ENCODE measurements at places on chromosomes 2 and 18.

GRCh38 chr2:158663796-158664195 is 131.3 kb upstream of the DAPL1 start:
- DNase-seq: no peak

DNA sequence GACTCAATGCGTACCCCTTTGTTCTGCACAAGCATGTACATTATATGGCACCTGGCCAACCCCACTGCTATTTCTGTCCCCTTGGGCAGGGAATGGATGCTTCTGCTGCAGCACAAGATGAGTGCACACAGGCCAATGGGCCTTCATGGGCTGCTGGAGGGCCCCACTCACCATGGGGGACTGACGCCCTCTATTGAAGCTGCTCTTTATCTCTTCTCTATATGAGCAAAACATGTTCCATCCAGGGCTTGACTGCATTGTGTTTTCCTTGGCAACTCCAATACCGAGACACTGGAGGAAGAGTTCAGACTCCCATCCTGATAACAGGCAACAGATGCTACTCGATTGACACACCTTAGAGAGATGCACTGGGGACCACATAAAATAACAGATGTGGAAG is 251.6 kb upstream of the NCKAP5 start:
- DNase-seq: no peak

DNA sequence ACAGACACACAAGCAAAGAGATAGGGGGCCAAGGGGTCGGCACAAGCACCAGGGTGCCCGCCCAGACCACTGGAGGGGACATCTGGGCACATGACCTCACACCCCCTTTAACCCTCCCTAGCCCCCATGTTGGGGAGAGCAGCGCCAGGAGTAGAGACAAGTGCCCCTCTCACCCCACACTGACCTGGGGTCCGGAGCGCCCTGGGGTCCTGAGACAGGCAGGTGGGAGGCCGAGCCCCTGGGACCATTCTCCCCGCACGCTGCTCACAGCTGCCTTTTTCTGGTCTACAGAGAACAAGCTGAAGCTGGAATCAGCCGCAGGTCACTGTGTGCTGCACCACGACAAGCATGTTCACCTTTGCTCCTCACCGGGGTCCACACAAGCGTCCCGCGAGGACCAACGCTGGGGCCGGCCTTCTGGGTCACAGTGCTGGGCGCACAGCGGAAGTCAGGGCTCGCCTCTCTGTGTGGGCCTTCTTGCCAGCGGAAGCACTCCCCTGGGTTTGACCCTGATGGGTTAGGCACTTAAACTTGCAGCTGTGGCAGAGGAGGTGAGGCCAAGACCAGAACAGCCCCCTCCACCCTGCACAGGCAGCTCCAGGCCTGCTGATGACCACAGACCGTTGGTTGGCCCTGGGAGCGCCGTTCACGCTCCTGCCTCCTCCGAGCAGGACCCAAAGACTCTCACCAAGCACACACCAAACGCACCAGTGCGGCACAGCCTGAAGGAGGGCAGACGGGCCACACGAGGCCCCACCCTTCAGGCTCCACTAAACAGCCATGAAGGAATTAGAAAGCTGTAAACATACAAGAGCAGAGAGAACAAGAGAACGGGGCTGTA is 275.3 kb downstream of the EIPR1 start:
- no peak for DNase-seq

DNA sequence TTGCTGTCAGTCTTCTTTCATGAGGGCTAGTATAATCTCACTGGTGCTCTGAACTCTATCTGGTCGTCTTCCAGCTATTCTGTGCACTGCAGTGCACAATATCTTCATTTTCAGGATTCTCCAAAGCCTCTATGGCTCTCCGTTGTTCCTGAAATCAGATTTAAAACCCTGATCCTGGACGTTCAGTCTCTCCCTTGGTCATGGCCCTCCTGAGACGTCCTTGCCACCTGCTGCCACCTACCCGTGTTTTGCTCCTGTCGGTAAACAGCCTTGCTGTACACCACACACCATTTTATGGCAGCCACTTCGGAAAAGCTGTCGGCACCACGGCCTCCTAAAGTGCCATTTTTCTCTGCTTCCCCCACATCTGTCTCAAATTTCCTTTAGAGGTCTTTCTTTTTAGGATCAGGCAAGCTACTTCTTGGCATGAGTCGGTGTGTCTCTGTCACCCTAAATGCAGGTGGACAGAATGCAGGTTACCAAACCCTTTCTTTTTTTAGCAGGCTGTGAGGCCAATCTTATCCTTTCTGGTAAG is 170.0 kb downstream of the HRH4 start:
- no peak for DNase-seq

- DNase-seq: no peak
Measured at GRCh38 chr2:146388757-146389156, 1456.1 kb upstream of the ACVR2A start.

- no peak for DNase-seq
Measured at GRCh38 chr2:151840216-151841046, 12.2 kb upstream of the ARL5A start.

DNA sequence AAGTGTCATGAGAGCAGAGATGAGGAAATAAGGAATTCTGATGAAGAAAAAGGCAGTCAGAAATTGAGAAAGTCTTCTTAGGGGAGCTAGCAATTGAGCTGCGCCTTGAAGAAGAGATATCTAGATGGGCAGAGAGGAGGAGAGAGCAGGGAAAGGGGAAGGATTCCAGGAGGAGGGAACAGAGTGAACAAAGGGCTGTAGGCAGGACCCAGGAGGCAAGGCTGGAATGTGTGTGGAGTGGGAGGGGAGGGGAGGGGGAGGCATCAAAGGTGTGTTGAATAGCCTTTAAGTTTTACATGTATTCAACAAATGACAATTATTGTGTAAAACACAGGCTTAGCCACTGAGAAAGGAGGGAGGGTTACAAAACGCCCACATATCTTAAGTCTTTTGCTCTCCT is 164.5 kb downstream of the TDRD15 start:
- no peak for DNase-seq

GRCh38 chr2:220767591-220768255 is 804.4 kb downstream of the EPHA4 start:
- DNase-seq: no peak

DNA sequence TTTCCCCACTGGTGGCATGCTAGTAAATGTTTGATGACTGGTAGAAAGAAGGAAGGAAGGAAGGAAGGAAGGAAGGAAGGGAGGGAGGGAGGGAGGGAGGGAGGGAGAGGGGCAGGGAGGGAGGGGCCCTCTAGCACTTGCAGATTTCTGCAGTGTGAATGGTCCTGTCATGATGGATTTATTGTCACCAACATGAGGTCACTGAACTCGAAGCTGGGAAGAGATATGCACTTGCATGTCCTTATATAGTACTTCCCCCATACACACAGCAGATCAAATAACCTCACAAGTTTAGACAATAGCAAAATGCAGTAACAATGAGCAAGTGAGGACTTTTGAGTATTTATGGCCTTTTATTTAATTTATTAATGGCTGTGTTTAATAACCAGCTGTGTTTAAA is 44.5 kb upstream of the CXCR4 start:
- no peak for DNase-seq

DNA sequence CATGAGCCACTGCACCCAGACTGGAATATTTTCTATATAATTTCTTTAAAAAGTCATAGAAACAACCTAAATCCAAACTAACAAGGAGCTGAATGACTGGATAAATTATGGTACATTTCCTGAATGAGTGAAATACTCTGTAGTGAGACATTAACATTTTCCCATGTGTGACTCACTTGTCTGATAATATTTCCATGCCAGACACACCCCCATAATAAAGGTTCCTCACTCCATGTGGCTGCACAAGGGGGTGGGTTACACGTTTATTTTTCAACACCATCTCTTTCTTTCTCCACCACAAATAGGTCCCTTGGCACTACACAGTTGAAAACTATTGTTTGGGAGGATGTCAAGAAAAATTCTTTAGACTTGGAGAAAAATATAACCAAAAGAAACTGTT is 266.3 kb upstream of the LYPD1 start:
- no peak for DNase-seq

DNA sequence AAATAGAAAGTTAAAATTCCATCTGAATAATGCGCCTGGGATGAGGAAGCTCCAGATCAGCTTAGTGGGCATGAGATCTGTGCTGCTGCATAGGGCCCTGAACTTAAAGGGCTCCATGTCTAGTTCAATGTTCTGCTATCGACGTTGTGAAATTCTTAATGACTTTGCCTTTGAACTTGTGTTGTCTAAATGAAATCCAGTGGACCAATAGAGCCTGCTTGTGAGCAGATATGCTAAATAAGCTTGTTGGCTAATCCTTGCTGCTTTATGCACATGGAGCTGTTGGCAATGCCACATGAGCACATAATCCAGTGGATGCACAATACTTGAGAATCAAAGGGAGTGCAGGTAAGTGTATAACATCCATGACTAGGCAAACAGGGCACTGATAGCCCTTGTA is 228.6 kb downstream of the TNS1 start:
- no peak for DNase-seq

DNA sequence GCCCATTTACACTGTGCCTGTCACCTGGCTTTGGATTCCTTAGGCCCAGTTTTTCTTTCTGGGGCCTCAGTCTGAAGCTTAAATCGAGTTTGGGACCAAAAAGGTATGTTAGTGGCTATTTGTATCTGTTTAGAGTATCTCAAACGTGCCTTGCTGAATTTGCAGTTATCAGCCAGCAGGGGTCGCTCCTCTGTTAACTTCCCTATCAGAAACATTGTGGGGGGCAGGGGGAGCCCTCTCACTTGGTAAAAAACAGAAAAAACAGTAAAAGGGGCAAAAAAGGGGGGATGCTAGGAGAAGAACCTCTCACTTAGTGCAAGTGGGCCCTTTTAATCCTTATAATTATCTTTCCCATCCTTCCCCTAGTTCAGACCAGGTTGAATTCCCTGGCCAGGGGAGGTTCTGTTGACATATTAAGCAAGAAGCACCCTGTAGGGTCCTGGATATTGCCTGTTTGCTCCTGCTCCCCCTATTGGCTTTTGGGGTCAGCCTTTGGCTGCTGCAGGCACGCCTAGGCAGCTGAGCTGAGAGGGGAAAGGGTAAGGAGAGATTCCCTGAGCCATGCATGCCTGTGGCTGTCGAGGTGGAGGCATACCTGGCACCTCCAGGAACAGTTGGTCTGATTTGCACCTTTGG is 8.8 kb upstream of the IFIH1 start:
- DNase-seq: peak; percentile 24

- no peak for DNase-seq
Measured at GRCh38 chr2:222864296-222864695, 3.5 kb downstream of the ACSL3 start.

- no peak for DNase-seq
Measured at GRCh38 chr2:104332731-104333130, 521.2 kb upstream of the POU3F3 start.

DNA sequence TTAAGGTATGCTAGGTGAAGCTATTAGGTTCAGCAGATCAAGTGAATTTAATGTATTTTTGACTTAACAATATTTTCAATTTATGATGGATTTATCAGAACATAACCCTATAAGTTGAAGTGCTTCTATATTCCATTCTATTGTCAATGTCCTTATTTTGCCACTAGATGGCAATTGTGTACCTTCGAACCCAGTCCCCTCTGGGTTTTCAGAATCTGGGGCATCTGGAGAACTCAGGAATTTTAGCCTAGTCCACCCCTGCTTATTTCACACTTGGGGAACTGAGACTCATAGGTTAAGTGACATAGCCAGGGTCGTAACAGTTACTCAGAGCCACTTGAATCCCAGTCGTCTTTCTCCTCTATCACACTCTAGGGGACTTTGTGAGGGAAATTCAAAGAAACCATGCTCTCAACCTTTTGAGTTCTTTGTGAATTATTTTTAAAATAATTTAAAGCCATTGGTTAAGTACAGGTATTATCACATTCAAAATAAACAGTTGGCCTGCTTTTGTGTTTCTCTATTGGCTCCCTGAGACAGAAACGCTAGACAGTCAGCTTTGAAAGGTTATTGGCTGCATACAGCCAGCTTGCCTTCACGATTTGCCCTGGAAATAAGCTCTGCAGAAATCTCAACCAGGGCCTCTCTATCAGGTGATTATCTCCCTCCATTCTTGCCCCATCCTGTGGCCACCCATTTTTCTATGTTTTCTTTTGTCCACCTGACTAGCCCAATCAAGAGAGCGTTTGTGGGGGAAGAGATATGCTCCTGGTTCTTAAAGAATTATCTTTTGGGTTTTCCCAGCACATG is 145.0 kb downstream of the TTC27 start:
- DNase-seq: no peak

DNA sequence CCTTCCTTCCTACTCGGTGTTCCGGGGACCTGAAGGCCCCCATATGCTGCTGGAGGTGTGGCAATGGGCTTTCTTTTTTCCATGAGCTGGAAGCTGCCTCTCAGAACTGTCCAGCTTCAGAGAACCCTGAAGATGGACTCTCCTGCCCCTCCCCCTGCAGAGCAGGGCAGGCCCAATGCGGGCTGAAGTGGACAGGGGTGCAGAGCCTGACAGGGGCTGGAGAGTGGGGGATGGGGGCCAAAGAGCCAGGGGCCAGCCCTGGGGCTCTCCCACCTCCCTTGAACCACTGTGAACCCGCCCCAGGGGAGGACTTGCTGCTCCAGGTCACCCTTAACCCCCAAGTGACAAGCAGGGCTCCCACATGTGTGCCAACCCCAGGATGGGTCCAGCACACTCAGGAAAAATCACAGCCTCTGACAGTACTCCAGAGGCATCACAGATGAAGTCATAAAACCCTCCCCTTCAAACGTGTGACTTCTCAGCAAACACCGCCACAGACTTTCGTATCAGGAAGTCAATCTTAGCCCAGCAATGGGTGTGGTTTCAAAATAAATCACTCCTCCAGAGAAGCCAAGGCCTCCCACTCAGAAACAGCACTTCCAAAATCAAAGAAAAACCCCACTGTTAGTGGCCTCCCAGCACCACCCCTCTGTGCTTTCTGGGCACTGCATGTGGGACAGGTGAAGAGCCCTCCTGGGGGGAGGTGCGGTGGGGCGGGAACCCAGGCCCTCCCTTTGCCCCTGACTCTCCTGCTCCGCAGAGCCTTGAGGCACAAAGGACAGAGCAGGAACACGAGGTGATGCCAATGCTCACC is 135.8 kb downstream of the HDAC4 start:
- DNase-seq: peak; percentile 47

DNA sequence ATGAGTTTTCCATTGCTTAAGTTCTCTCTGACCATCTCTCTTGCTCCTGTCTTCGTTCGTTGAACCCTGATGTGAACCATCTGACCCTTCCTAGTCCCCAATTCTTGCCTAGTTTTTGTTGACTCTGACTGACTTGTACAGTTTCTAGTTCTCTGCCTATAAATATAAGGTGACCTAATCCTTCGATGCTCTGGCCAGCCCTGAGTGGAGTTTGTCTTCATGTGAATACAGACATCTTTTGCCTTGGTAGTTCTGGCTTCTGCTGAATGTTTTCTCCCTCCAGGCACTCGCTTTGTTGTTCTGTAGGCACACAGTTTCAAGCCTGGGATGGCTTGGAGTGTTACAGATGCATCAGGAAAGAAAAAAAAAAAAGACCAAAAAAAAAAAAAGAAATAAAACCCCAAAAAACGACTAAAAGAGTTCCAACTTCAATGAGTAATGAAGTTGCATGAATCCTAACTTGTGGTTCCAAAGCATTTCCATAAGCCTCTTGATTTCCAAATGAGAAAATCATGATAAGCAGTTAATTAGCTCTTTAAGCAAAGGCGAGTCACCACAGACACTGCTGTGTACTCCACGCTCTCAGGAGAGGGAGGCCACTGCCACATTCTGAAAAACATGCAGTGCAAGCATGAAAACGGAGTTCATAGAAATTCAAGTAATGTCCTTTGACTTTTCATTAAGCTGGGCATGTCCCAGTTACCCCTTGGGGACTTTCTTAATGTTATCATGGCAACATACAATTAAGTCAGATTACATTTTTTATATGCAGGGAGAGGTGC is 165.2 kb downstream of the TDRD15 start:
- DNase-seq: no peak
